ENCODE measurements at places on chromosomes 7 and 10.

GRCh38 chr10:60801522-60801921 is 23.2 kb downstream of the CDK1 start:
- DNase-seq = no peak

- no peak for DNase-seq
Observed at GRCh38 chr10:114668375-114669080, 10.5 kb upstream of the ABLIM1 start.

GRCh38 chr7:2978408-2978807 is 65.3 kb downstream of the CARD11 start:
- no peak for DNase-seq

DNA sequence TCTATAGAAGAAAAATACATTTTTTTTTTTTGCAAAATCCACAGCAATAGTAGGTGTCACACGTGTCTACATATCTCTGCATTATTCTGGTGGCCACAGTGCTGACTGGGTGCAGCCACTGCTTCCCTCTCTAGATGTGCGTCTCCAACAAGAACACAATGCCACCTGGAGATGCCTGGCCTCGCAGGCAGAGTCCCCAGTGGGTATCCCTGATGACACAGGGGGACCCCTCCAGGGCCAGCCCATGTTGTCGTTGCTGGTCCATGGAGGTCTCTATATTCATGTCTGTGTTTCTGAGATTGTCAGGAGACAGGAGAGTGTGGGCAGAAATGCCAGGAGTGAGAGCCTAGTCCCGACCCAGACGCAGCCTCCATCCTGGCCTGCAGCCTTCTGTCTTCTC is 345.9 kb upstream of the SHH start:
- DNase-seq = no peak

DNA sequence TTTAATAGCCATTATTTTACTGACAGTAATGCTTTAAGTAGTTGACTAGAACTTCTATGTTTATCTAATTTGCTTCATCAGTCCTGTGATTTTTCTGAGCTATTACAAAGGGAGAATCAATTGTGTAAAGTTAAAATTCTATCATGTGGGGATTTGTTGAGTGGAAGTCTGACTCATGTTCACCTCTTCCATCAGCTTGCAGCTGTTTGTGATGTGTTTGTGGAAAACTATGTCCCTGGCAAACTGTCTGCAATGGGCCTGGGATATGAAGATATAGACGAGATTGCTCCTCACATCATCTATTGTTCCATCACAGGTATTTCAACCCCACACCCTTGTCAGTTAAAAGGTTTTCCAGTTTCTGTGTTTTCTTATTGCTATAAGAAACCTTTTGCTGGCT is 59.9 kb downstream of the SUGCT start:
- DNase-seq = no peak

DNA sequence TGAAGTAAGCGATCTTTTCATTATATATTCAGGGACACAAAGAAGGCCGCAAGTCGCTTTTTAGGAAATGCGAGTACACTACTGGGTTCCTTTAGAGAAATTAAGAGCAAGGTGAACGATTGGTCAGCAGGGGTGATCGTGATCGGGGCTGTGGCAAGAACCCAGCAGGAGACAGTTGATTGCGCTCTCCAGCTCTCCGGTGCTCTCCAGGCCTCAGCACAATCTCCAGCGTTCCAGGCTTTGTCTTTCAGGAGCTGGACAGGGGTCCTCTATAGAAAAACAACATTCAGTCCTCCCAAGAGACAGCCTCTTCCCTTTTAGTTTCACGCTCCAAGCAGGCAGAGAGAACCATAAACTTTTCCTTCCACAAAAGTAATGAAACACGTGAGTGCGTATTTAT is 170.5 kb upstream of the KLF6 start:
- DNase-seq = no peak

DNA sequence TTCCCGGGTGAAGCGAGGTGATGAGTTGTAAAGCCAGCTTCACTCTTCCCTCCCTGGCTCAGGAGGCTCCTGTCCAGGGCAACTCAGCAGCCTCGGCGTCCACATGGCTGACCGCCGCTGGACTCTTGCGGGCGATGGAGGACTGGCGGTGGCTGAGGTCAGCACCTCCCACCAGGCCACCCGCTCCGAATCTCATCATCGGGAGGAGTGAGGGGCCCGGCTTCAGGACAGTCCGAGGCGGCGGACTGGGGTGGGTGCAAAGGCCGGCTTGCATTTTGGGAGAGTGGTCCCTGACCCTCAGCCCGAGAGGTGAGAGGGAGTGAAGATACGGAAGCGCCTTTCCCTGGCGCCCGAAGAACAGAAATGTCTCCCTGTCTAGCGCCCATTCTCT is 759 bp downstream of the DNAJB12 start:
- DNase-seq = no peak

DNA sequence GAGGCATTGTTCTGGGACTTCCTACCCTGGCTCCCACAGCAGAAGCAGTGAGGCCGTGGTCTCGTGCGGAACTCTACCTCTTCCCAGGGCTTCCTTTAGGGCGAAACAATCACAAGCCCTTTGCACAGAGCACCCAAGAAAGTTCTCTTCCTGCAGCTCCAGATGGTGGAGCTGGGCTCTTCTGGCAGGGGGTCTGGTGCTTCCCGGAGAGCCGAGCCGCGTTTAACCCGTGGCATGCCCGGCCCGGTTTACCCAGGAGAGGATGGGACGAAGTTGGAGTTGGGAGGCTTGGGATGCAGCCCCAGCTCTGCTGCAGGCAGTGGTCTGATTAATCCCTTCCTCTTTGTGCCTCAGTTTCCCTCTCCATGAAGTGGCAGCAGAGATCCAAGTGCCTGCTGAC is 9.0 kb upstream of the ATP6V0E2 start:
- no peak for DNase-seq

GRCh38 chr10:13483073-13483472 is 45.7 kb downstream of the BEND7 start:
- no peak for DNase-seq

DNA sequence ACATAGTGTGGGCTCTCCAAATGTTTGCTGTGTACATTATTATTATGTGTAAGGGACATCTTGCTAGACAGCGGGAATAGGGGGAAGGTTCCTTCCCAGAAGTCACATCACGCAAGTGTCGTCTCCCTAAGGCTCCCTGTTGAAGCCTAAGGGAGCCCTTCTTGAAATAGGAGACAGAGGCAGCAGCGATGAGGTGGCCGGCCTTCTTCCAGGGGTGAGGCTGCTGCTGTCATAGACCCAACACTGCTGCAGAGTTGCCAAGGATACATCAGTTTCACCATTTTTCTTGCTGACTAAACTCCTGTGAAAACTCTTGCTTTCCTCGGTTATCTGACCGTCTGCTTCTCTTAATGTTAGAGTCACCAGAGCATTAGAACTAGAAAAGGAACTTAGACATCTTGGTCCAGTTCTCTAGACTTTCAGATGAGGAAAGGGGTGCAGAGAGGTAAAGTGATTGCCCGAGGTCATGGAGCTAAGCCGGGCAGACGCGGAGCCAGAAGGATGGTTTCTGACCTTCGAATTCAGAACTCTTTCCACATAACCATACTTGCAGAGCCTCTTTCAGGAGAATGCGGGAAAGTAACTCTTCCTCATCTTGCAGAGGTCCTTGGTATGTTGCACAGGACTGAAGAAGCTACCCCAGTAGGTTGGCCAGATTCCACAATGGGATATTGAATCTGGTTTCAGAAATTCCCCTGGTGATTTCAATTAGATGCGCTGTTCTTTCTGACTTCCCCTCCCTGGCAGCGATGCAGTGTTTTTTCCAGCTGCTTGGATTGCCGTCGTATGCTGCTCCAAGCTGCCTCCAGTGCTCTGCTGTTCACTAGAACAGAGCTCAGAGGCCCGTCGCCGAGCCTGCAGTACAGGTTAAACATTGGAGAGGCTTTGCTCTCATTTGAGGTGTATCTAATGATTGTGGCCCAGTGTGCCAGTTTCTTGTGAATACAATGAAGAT is 217.1 kb downstream of the CAMK1D start:
- DNase-seq = peak; percentile 6

DNA sequence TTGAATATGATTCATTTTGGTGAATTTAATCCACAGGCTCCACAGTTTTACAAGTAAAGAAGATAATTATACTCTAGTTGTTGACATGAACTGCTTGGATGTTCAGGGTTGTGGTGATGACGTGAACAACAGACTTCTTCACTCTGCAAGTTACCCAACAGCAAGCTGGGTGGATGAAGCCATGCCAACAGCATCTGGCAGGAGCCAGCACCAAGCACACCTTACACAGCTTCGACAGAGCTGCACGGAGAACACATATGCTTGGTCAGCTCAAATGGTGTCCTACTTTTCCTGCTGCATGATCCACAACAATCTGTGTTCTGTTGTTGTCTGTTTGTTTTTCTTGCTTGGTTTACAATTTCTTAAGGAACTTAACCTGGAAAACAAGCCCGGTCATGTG is 9.8 kb downstream of the NOD1 start:
- no peak for DNase-seq

DNA sequence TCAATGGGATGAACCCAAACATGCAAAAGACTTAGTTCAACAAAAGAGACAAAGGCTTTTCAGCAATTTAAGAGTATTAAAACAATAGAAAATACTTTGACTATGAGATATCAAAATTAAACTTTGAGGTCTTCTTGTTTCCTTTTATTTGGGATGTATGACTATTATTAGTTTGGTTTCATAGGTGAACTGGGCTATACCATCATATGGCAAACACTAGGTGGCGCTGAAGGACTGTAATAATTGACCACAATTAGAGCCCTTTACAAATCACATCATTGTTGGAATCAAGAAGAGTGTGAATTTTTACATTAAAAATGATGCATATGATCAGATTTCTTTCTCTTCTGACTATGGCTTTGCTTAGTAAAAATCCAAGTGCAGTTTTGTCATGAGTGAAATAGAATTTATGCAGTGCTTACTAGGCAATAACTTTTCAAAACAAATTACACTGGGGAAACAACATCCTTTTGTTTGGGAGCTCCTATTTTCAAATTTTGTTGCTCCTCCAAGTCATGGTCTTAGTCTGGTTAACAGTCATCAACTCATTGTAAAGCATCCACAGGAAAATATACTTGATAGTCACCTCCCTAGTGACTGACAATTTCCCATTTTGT is 14.7 kb upstream of the NXPH1 start:
- DNase-seq = peak; percentile 10

GRCh38 chr10:60921633-60922032 is 22.4 kb downstream of the RHOBTB1 start:
- DNase-seq = no peak

GRCh38 chr10:73771722-73772280 is 10.0 kb upstream of the CHCHD1 start:
- DNase-seq = peak; percentile 55

- DNase-seq = no peak
Observed at GRCh38 chr7:134280508-134280907, 36.2 kb downstream of the SLC35B4 start.

DNA sequence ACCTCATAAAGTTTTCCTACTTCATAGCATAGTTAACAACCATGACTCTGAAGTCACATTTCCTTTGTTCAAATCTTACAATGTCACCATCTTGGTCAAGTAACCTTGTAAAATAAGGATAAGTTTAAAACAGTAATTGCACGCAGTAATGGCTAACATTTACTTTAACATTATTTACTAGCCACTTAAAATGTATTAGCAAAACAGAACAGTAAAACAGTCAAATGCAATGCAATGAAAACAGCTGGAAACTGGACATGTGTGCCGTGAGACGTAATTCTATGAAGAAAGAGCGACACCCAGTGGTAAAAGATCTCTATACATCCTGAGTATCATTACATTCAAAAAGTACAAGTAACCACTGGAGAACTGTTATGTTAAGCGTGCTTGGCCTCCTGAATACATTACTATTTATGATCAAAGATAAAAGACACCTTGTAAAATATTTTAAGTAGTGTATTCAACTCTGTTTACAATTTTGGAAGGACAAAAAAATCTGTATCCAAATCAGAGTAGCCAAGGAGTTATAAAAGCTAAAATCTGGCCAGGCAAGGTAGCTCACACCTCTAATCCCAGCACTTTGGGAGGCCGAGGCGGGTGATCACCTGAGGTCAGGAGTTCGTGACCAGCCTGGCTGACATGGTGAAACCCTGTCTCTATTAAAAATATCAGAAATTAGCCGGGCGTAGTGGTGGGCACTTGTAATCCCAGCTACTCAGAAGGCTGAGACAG is 27.2 kb downstream of the ATE1 start:
- DNase-seq = peak; percentile 45

GRCh38 chr10:124417895-124418725 is 613 bp downstream of the OAT start:
- DNase-seq = peak; percentile 9

DNA sequence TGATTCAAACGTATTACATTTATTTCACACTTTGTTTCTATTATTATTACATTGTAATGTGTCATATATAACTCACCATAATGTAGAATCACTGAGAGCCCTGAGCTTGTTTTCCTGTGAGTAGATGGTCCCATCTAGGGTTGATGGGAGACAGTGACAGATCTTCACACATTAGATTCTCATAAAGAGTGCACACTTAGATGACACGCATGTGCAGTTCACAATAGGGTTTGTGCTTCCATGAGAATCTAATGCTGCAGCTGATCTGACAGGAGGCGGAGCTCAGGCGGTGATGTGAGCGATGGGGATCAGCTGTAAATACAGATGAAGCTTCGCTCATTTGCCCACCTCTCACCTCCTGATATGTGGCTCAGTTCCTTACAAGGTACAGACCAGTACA is 36.1 kb downstream of the BMPER start:
- no peak for DNase-seq

GRCh38 chr7:151246851-151247580 is 1.5 kb downstream of the SMARCD3 start:
- DNase-seq = no peak

- no peak for DNase-seq
Observed at GRCh38 chr7:64098-64915, 128.1 kb upstream of the FAM20C start.

GRCh38 chr10:91511549-91512330 is 101.6 kb downstream of the HECTD2 start:
- DNase-seq = peak; percentile 6

DNA sequence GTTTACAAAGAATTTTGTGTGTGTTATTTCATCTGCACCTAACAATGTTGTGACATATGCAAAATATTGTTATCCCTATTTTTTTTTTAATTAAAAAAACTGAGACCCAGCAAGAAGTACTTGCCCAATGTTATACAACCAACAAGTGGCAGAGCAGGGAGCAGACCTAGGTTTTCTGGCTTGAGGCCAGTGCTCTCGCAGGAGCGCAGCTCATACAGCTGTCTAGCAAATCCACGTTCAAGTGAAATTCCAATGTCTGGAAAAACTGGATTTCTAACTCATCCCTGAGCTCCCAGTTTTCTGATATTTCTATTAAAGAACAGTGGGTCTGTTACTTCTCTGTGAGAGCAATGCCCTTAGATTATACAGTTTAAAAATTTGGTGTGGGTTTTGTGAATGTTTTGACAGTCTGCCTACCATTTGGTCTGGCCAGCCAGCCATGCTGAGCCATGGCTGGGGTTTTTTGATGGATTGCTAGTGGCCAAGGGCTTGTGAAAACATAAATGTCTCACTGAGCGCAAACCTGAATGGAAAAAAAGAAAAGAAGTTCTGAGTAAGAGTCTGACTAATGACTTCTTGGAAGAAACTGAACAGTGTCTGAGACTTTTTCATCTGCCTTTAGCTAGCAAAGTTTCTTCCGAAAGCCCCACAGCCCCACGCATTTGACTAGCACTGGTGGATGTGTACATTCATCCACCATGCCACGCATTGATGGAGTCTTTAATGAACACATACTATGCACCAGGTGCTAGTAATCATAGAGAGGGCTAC is 15.4 kb upstream of the PRF1 start:
- no peak for DNase-seq

Measured in smooth muscle cell of the brain vasculature (primary cell).